ENCODE measurements at places on chromosomes 6 and 20.

DNA sequence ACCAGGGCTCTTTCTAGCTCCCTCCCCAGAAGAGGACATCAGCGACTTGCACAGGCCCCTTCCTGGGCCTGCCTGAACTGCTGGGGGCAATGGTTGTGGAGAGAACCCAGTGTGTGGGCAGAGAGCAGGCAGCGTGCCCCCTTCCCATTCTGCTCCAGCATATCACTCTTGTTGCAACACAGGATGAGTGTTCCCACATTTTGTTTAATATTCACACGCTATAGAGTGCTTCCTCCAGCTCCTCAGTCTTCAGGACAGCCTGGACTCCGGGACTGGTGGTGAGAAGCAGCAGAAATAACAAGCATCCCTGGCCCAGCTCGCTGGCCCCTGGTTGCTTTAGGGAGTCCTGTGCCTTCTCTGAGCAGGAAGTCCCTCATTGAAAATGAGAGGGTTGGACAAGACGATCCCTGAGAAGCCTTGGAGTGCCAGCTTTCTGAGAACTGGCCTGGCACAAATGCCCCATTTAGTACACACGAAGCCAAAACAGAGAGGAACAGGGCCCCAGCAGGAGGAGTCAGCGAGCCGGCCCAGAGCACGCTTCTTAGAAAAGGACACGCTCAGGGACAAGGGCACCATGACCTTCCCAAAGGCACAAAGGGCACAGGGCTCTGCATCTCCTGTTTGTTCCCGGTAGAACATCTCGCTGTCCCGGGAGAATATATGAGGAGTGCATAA is 84.2 kb upstream of the FOXC1 start:
- DNase-seq, result no peak

GRCh38 chr6:7469696-7470095 is 71.8 kb upstream of the DSP start:
- no peak for DNase-seq

GRCh38 chr6:36907781-36908180 is 22.0 kb downstream of the C6orf89 start:
- no peak for DNase-seq

- no peak for DNase-seq
These were observed 53.2 kb downstream of the IRF4 start for GRCh38 chr6:444653-445275.

DNA sequence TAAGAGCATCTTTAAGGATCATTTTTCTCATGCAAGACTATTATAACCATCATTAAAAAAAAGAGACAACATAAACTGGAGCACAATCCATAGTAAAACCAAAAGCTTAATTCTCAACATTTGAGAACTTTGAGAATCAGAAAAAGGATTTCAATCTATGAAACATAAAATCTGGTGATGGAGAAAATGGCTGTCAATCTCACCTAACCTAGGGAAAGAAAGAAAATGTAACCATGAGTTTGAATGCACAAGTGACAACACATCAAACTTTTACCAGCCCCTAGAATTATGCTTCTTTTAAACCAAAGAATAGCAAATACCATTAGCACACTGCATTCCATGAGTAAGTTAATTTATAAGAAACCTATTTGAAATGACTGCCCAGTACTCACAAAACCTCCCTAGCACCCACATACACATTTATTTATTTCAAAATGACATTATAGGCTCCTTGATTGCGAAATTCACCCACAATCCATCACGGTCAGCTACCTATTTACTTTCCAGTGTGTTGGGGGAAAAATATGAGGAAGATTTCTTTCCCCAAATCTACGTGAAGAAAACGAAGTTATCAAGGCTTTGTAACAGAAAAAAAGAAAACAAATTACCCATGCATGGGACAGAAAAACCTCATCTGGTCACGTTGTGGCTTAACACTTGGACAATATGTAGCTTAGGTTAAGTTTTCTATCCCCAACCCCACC is 828 bp downstream of the ASCC3 start:
- no peak for DNase-seq

GRCh38 chr20:44309763-44310663 is 989 bp downstream of the FITM2 start:
- DNase-seq, result no peak
